ENCODE measurements at places on chromosomes 5 and 9.
A peak's percentile ranks its signal among the peaks of the same experiment; 100 is the strongest.

DNA sequence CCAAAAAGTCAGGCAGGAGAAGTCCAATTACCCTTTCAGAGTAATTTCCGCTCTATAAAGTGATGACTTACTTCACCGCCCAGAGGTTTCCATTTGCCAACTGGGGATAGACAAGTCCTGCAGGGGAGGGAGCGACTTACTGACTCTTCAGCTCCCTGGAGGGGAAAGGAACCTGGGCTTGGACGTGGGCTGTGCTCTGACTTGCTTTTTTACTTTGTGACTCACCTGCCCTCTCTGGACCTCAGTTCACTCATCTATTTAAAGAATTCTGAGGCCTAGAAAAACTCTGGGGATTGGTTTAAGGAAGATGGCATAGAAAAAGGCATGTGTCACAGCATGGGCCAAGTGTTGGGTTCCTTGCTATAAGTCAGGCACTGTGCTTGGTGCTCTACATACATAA is 180.4 kb upstream of the TRIM32 start:
- DNase-seq = peak; percentile 83

DNA sequence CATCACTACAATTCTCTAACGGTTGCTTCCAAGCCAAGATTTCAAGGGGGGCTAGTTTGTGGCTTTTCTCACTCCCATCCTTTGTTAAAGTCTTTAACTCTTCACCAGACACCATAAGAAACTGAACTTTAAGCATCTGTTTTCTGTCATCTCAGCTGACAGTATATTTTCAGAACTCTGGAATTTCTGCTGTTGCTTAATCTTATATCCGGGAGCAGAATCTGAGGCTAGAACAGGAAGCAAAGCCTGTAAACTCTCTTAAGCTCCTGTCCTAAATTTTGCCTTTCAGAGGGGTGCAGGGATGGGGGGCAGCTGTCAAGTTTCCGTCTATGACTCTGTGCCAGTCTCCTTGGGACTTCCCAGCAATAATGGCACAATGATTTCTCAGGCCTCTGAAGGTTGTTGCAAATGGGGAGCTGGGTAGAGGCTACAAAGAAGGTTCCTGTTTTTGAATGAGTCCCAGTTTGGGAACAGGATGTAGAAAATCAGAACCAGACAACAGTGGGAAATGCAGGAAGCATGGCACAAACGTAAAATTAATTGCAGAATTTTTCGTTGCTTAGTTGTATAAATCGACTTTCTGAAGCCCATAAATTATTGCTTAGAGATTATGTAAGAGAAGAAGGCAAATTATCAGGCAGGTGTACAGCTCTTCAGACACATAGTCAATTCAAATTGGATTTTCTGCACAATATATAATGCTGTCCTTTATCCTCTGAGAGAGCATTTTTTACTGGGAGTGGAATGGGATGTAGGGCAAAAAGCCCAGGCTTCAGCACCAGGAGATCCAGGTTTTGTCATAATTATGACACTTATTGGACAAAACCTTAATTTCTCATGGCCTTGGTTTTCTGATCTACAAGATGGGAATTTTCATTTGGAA is 430.9 kb downstream of the DMAC1 start:
- DNase-seq = no peak

DNA sequence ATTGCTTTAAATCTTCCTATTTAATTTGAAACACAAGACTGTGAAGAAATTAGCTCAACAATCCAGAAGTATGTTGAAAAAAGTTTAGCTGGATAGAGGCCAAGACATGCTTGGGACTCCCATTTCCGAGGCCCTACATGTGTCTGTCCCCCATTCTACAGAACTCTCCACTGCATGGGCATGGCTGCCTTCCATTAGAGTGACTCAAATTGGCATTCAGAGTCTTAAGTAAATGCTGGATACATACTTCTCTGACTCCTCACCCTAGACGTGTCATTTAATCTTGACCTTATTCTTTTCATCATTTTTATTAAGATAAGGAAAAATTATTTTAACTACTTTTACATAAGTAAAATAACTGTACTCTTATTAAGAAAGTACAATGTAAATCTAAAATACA is 530.4 kb upstream of the CDH9 start:
- DNase-seq = peak; percentile 3

- no peak for DNase-seq
Measured at GRCh38 chr9:87597710-87598443, 100.2 kb downstream of the DAPK1 start.

DNA sequence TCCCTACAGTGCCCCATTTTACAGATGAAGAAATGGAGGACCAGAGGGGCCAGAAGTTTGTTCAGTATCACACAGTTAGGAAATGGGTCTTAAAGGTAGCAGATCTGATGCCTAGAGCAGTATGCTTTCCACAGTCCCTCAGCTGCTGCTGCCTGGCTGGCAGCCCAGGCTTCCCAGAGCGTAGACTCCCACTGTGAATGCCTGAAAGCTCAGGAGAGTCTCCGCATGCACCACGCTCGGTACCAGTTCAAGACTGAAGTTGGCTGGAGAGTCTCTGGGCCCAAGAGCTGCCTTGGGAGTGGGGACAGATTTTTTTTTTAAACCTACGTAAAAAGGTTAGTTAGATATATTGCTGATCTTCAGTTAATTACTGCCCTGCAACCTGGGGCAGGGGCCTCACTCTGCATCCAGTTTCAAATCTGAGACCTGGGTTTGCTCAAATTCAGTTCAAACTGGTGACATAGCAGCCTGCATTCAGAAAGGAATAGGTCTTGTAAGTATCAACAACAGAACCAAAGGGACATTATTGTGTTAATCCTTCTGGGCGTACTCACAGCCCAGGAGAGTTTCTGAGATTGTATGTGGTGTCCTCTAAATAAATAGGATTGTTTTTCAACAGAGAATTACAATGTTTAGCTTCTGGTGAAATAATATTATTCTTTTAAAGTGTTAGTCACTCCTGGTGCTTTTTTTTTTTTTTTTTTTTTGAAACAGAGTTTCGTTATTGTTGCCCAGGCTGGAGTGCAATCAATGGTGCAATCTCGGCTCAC is 8.3 kb downstream of the NANS start:
- DNase-seq = no peak

- DNase-seq = no peak
Measured at GRCh38 chr5:170082701-170083100, 23.0 kb upstream of the FOXI1 start.

- DNase-seq = peak; percentile 59
Measured at GRCh38 chr5:113330533-113331208, 104.1 kb downstream of the TSSK1B start.

GRCh38 chr9:20477940-20478620 is 144.2 kb downstream of the MLLT3 start:
- peak; percentile 65 for DNase-seq

GRCh38 chr9:98457726-98458370 is 202.4 kb upstream of the TBC1D2 start:
- no peak for DNase-seq

- DNase-seq = no peak
Measured at GRCh38 chr5:158609333-158610050, 490.2 kb downstream of the EBF1 start.

DNA sequence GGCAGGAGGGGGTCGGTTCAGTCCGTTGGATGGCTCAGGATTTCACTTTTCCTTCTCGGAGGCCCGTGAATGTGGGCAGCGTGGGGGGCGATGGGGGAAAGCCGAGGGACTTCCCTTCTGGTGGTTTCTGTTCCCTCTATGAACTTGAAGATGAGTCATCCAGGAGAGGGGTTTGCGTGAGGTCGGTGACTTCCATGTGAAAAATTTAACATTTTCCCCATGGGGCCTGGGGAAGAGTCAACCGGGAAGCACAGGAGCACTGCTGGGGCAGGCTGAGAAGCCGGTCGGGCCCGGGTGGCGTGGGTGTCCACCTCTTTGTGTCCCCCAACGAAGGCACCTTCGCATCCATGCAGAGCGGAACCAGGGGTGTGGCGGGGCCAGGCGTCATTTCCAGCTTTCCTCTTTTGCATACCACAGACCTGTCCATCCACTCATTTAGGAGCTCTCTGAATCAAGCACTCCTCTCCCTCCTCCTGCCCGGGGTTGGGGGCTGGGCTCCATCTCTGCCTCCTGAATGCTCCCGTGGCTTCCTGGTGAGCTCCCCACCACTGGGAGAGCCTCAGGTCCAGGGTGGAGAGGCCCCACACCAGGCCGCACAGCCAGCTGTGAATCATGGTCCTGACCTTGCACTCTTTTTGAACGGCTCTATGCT is 68.4 kb downstream of the ANKRD33B start:
- peak; percentile 75 for DNase-seq

- peak; percentile 53 for DNase-seq
Measured at GRCh38 chr5:177133853-177134696, 502 bp downstream of the NSD1 start.

DNA sequence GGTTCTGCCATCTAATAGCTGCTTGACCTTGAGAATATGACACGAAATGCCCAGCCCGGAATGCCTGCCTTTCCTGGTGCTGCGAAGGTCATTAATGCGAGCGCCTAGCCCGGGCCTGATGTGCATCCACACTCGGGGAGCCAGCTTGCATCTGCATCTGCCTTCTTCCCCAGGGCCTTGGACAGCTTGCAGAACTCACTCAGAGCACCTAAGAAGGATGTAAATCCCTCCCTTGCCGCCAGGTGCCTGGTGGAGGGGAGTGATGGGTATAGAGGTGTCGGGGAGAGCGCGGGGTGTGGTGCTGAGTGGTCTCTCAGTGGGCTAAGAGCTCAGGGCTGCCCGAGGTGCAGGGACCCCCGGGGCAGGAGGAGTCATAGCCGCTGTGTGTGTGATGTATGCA is 127.2 kb downstream of the MRPL36 start:
- DNase-seq = no peak

DNA sequence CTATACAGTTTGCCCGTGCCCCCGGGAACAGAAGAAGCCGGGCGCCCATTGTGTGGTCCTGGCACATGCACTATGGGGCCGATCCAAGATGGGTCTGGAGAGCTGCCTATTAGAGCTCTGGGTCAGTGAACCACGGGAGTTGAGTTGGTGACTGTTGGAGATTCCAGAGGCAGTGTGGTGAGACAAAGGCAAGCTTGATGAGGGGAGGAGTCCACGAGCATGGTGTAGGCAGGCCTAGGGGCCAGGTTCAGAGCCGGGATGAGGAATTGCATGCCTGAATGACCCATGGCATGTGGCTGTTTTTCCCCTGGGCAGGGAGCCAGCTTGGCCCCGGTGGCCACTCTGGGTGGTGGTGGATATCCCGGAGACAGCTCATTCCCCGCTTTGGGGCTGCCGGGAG is 84.4 kb upstream of the STC2 start:
- DNase-seq = peak; percentile 99

DNA sequence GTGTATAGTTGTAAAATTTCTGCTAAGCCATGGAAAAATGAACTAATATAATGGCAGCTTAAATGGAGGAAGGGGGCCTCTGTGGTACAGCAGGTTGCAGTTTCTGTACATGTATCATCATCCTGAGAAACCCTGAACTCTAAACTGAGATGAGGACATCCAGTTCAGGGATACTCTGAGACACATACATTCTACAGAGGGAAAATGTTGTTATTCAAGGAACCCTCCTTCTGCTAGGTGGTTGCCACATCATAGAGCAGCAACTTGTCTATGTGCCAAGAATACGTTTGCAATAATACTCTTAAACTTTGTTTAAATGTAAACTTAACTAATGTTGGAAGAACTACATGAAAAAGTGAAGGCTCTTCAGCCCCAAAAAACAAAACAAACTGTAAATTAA is 1310.8 kb upstream of the WWC1 start:
- no peak for DNase-seq

DNA sequence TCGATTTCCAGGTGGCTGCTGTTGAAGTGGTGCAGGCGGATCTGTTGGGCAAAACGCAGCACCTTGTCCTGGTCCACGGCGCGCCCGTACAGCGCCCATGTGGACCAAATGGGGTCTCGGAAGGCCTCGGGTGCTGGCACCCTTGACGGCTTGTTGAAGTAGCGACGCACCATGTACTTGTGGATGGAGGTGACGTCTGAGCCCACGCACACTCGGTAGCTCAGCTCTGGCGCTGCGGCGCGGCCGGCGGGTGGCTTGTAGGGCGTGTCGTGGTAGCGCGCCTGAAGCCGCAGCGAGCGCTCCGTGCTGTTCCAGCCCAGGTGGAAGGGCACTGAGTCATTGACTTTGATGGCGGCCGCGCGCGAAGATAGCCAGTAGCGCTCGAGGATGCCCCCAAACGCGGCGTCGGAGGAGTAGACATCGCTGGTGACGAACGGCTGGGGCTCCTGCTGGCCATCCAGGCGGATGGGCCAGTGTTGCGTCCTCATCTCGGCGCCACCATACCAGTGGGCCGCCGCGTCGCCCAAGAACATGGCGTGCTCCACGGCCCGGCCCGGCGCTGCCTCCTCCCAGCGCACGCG is 4.7 kb downstream of the MYORG start:
- no peak for DNase-seq

DNA sequence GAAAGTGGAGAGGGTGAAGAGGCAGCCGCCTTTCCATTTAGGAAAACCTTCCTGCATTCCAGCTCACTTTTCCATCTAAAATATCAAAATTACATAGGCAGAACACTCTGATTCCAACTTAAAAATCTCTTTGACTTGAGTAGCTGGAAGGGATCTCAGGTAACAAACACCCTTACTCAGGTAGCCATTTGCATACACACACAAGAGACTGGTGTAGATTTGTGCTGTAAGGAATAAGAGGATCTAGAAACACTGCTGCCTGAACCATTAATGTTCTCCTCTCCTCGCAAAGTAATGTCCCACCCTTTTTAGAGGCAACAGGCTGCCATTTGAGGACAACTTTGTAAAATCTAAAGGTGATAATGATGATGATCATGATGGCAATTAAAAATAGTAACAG is 53.5 kb downstream of the BNC2 start:
- DNase-seq = no peak

GRCh38 chr5:172350212-172351181 is 66.9 kb upstream of the UBTD2 start:
- DNase-seq = no peak

DNA sequence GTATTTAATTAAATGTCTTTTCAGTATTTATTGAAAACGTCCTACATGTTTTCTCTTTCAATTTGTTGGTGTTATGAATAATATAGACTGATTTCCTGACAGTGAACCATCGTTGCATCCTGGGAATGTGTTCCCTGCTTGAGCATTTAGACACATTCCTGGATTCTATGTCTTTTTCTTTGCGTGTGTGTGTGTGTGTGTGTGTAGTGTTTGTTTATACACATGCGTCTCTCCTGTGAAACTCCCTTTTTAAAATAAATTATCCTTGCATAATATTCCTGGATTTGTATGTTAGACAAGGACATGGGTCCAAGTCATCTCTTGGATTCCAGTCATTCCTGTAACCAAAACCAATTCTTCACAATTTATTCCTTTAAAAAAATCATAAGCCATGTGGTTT is 153.4 kb downstream of the HSPA4 start:
- no peak for DNase-seq

DNA sequence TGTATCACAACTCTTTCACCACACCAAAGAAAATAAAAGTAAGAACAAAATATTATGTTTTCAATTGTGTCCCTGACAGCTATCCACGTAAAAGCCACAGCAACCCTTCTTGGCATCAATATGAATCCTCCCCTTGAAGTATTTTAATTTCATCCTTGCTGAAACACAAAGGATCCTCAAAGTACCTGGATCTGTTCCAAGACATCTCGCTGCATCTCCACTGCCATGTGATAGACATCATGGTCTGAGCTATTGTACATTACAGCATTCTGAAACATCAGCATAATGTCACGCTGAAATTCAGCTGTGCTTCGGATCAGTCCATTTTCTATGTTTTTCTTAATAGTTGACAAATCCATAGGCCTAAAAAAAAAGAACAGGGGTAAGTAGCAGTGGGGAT is 17.7 kb downstream of the BRD8 start:
- no peak for DNase-seq
